Cortex of kidney (tissue), 1 donor: ENCODE measurements at places on chromosomes 11 and 22.

- DNase-seq, result no peak
Observed at GRCh38 chr11:10651656-10652361, 41.7 kb downstream of the IRAG1 start.

DNA sequence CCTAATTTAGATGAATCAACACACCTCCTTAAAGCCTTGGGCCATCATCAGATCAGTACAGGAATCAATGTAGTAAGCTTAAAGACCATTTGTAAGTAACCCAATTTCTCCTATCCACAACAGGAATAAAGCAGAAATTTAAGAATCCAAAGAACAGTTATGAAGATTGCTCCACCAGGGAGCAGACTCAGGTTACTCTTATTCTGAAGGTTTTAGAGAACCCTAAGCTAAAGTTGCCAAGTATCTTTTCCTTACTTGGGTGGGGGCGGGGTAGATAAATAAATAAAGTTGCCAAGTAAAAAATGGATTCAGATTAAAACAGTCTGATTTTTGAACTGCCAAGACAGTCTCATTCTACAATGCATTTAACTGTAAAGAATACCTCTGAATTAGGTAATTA is 18.1 kb downstream of the CKAP5 start:
- no peak for DNase-seq

DNA sequence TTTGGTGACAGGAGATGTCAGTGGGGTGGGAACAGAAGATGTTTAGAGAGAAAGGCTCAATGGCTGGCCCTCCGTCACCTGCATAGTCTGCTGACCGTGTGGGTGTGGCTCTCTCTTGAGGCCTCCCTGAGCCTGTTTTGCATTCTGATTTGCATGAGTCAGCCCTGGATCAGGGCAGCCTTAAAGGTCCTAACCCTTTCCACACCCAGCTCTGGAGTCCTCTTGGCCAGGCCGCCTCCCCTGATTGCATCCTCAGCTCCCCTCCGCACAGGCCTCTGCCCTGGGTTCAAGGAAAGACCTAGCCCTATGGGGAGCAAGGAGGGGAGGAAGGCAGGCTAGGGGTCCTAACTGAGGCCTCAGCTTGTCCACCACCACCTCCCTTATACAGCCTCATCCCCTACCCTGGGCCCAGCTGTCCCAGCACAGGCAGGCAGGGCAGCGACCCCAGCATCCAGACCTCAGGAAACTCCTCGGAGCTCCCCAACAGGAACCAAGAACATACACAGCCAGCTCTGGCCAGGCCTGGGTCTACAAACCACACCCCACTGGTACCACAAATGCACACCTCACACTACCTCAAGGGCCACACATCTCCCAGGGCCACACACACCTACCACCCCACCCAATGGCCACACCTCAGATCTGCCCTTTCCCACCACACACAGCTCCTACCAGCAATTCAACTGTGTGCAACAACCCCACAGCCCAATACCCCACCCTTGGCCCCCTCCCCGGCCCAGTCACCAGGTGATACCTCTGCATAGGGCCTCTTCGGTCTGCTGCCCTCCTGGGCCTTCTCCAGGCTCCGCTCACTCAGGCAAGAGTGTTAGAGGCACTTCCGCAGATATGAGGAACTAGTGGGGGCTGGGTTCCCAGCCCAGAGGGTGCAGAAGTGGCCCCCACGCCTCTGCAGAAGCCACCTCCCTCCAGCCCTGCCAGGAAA is 13.7 kb downstream of the ARAP1 start:
- no peak for DNase-seq

DNA sequence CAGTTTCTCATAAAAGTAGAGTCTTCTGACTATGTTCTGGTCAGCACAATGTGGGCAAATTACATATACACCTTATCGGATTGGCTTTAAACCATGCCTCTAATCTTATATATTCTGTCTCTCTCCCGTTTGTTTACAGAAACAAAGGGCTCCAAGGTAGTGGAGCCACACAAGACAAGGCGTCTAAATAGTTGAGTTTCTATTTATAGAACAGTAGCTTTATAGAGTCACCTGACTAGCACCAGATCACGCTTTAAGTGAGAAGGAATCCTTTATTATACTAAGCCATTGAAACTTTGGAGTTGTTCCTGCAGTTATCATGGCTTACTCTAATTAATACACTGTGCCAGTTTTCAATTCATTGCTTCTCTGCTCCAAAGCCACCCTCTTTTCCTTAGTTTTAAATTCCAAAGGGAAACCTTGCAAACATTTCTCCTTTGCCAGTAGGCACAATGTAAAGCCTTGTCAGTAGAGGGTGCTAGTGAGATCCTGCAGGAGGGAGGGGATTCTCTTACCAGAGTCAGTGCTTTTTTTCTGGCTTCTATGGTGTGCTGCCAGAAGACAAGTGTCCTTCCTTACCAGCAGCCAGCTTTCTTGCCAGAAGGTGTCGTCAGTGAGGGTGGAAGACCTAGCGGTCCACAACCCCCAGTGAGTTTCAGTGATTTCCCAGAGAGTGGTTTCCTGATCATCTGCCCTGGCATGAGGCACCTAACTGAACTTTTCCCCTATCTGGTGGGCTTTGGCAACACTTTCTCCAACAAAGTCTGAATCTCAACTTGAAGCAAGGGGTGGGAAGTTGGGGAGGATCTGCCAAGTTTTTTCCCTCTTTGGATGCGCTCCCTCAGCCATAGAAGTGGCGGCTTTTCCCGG is 71.7 kb downstream of the RAB38 start:
- no peak for DNase-seq

- no peak for DNase-seq
Observed at GRCh38 chr11:87236368-87236767, 198.6 kb downstream of the TMEM135 start.

GRCh38 chr22:48354096-48354495 is 1473.6 kb downstream of the BRD1 start:
- no peak for DNase-seq

DNA sequence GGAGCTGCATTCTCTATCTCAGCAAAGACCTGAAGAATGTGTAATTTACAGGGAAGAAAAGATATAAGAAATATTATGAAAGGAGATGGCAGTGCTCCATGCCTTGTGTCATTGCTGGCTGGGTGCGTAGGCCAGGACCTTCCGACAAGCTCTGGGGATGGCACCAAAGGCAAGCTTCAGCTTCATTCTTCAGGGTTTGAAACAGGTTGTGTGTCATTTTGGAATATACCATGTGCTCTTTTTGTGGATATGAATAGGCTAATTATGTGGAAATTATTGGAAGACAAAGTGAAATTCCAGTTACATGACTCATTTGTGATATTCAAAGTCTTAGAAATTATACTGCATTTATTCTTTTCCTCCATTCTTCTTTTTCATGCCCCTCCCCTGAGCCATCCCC is 5.7 kb upstream of the KIRREL3 start:
- no peak for DNase-seq

DNA sequence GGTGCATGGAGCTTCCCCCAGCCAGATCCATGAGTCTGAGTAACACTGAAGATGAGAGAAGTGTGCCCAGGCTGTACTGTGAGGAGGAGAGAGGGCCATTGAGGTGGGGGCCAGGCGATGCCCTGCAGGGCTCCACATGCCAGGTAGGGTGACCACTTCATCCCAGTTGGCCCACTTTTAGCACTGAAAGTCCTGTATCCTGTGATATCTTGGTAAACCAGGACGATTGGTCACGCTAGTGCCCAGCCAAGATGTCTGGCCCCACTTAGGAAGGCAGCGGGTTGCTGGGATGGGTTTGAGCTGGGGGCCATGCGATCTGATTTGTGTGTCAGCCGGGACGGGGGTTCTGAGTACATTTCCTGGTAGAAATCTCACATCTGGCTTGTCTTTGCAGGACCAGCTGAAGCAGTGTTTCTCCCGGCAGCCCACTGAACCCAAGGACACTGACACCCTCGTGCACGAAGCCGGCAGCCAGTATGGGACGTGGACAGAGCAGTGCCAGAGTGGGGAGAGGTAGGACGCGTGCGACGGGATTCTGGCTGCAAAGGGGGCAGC is 29.2 kb upstream of the CRYBB3 start:
- no peak for DNase-seq

- DNase-seq, result no peak
Observed at GRCh38 chr11:27263046-27263445, 100.0 kb downstream of the CCDC34 start.

DNA sequence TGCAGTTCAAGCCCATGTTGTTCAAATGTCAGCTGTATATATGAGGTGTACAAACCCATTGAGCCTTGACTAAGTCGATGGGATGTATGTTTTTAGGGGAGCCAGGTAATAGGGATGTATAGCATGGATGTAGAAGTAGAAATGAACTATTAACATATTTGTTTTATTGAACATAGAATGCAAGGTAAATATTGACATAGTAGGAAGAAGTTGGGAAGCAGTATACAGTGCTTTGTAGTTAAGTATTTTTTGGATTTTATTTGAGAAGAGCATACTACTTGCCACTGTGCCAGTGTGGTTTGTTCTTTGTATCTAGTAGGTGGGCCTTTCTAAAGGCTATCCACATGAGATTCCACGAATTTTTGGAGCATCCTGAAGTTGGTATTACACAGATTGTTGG is 20.8 kb upstream of the NAT10 start:
- no peak for DNase-seq

DNA sequence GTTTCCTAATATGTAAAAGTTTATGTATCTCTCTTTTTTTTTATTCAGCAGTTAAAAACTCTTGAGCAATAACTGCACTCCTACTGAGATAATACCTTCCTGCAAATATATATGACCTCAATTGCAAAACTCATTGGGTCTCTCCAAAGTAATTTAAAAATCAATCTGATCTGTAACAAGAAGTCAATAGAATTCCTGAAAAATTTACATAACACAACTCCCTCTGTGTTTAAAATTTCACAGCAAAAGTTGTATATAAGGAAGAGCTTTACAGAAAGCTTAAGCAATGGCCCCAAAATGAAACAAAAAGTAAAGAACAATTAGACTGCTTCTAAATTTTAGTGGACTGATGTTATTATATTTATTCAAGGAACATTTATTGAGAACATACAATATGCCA is 313.4 kb downstream of the DLG2 start:
- DNase-seq, result no peak

DNA sequence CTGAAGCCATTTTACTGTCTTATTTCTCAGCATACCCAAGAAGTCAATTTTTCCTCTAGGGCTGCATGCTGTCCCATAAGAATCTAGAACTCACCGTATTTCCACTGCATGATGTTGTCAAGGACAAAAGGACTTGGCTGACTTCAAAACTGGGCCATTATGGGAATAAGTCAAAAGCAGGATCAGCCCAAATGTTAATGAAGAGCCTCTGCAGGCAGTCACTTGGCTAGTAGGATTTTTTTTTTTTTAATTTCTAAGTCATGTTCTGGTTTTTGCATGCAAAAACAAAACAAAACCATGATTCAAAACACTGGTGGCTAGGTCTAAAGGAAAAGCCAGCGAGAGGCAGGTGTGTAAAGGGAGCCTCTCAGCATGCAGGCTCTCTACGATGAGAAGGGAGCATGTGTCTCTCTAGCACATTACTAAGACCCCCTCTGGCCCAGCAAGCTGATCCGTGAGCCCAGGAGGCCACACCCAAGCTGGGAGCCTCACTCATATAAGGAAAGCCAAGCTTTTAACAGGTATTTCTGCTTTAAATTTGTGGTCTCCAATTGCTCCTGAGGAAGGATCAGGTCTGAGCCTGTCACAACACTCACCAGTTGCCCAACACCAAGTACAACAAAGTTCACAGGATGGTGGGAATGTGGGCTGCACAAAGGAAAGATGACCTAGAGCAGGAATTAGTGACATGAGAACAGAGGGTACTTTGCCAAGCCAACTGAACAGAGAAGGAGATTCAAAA is 21.4 kb upstream of the STK33 start:
- no peak for DNase-seq

DNA sequence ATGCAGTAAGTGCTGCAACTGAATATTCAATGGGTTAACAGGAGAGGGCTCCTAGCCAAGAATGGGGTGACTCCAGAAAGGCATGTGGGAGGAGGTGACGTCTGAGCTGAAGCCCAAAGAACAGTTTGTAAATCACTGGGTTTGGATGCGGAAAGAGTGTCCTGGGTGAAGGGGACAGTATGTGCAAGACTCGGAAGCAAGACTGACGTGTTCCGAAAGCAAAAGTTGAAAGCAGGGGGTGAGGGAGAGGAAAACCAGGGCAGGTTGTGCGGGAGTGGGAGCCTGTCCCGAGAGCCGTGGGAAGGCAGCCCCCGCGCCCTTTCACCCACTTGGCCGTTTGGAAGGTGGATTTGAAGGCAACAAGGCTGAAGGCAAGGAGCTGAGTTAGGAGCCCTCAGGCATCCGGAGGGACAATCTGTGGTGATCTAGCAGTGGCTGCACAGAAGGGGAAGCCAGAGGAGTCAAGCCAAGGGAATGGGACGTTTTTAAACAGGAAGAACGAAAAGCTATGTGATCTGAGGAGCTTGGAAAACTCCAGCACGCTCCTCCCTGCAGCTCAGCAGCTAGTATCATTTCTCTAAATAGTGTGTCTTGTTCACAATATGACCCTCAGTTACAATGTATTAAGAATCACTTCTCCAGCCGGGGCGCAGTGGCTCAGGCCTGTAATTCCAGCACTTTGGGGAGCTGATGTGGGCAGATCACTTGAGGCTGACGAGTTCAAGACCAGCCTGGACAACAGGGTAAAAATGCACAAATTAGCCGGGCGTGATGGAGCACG is 7.7 kb downstream of the SLC25A18 start:
- DNase-seq, result no peak

- DNase-seq, result no peak
Observed at GRCh38 chr11:111193924-111194490, 51.5 kb upstream of the POU2AF2 start.

- no peak for DNase-seq
Observed at GRCh38 chr11:117010808-117011540, 87.3 kb downstream of the SIK3 start.

DNA sequence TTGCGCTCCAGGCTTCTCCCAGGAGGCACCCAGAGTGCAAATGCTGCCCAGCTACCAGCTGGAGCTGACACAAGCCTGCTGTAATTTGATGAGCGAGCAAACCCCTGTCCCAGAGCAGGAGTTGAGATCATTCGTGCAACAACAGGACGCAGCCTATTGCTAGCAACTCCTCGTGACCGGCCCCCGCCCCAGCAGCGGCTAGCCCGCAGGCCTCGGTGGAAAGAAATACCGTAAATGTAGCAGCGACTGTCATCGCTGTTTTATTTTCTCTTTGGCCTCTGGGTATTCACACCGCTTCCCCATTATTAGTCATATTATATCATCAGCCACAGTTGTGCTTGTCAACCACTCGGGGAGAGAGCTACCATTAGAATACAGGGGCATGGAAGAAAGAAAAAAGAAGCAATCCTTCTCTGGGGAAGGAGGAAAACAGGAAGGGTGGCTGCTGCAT is 59.2 kb upstream of the ATXN10 start:
- DNase-seq, result no peak

GRCh38 chr11:1682225-1682905 is 14.6 kb upstream of the KRTAP5-6 start:
- DNase-seq, result no peak

DNA sequence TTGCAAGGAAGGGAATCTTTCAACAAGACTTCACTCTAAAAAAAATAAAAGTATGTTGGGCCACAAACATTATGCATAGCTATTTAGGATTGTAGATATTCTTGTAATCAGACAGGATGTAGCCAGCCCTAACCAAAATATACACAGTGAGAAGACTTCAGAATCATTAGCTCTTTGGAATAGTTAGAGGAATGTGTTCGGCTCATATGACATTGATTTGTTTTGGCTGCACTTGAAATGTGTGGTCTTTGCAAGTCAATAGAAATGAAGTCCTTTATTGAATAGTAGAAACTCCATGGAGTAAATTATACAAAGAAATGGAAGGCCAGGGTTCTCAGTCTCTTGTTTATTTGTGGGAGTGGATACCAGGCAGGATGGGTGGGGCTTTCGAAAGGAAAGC is 692.1 kb downstream of the NTM start:
- DNase-seq, result no peak
